Stimulated activated CD4-positive, alpha-beta T cell treated with anti-CD3 and anti-CD28 coated beads, Interleukin-2, amount 100 ng/mL, for 24 hours (primary cell): ENCODE measurements at places on chromosomes 6 and 20.

DNA sequence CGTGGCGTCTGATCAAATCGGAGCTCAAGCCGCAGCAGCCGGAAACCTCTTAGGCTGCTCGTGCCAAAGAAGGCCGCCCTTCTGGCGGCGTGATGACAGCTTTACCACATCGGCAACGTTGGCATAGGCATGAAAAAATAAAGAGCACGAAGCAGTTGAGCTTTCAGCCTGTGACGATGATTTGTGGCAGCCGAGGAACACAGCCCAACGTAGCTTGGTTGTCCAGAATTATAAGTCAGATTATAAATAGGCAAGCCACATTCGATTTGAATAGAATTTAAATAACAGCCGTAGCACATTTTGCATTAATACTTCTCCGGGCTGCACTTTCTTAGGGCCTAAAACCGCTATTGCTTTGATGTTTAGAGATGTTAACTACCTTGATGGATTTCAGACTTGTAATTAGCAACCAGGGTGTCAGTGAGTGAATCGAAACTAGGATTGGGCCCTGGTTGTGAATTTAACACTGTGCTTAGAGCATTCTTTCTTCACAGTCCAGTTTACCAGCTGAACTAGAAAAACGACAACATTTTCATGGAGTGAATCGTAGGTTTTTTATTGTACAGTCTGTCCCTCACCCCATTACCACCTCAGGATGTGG is 864 bp upstream of the BCLAF1 start:
- peak; percentile 73 for DNase-seq

- DNase-seq, result no peak
These were observed 1.3 kb upstream of the ENPP4 start for GRCh38 chr6:46128476-46128875.

GRCh38 chr6:133595111-133595761 is 293.7 kb upstream of the TCF21 start:
- DNase-seq, result no peak

DNA sequence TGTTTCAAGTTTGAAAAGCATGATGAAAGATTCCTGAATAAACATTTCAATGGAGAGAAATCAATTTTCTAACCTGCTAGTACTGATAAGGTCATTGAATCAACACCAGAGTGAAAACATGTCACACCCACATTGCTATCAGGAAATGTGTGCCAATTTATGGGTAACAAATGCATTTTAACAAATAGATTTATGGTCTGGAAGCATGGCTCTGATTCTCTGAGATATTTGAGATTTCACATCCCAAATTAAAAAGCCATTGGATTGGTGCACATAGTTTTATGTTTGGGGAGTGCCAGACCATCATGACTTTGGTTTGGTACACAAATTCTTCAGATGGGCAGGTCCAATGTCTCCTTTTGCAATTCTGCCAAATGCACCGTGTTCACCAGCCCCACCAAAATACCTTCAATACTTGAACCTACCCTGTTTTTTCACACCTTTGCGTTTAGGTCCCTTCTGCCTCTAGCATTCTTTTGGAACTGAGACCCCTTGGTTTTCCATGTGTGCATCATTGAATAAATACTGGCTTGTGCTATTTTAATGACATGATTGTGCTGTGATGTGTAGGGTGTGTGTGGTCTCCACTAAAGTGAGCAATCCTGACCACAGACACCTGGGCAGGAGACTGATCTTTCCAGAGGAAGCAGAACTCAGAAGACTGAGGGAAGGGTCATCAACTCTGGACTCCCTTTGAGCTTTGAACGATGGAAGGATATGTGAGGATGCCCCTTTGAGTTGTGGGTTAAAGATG is 20.4 kb downstream of the IL20RA start:
- DNase-seq, result no peak

DNA sequence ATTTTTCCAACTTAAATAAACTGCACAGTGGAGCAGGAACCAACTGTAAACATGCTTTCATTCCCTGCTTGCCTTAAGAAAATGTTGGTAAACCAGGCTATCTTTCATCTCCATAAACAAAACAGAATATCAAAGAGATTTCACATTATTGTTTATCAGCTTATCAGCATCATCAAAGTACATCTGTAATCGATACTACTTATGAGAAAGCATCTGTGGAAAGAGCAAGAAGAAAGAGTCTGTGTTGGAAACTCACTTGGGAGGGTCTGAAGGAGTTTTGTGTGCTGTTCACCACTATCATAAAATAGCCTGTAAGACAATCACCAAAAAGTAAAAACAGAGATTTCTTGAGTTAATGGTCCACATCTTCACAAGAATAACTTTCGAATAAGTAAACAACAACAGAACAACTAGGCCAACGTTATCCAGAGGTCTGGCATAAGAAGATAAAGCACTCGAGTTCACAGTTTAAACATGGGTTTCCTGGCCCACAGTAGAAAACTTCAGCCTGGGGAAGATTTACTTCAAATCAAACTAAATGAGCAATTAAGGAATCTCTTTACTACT is 47.9 kb downstream of the EPB41L2 start:
- DNase-seq, result no peak

- DNase-seq, result no peak
These were observed 32.5 kb upstream of the IYD start for GRCh38 chr6:150336299-150336698.

GRCh38 chr6:163877877-163878639 is 463.5 kb downstream of the QKI start:
- DNase-seq, result no peak

GRCh38 chr6:7236306-7237209 is 76.4 kb downstream of the SSR1 start:
- no peak for DNase-seq
